ENCODE measurements at places on chromosomes 5 and 9.
A peak's percentile ranks its signal among the peaks of the same experiment; 100 is the strongest.

DNA sequence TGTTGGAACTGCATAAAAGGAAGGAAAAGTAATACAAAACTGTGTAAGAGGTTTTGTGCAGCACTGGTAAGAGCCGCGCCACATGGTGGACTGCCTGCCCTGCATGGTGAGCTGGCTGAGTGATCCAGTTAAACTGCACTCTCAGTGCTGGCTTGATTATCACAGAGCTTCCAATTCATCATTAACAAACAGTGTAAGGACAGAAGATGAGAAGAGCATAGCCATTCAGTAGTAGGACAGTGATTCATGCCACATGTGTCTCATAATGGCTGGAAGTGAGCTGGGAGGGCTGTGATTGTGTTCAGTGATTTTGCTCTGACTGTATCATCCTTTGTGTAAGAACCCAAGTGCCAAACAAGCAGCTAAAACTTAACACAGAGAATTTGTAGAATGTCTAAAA lies 14.1 kb downstream of the ASPN start:
- no peak for DNase-seq

- no peak for DNase-seq
These were observed 225.9 kb upstream of the PCSK5 start for GRCh38 chr9:75664597-75664996.

- DNase-seq, result no peak
These were observed 19.0 kb downstream of the UNC13B start for GRCh38 chr9:35180801-35181200.

DNA sequence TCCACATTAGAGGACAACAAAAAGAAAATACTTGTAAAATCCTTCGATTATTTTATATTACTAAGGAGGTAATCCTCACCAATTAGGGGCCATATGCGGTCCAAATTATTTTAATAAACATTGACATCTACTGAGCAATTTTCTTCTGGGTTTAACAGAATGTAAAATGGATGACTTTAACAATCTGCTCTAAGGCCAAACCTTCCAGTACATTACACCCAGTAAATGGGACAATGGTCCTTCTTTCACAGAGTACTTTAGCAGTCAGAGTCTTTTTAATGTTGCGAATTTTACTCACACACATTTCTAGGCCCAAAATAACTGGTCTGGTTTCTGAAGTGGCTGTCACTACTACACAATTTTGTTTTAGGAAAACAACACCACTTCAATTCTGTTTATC lies 106.9 kb downstream of the TTC39B start:
- no peak for DNase-seq

- DNase-seq, result no peak
These were observed 85.3 kb upstream of the CTSV start for GRCh38 chr9:97124256-97124655.

DNA sequence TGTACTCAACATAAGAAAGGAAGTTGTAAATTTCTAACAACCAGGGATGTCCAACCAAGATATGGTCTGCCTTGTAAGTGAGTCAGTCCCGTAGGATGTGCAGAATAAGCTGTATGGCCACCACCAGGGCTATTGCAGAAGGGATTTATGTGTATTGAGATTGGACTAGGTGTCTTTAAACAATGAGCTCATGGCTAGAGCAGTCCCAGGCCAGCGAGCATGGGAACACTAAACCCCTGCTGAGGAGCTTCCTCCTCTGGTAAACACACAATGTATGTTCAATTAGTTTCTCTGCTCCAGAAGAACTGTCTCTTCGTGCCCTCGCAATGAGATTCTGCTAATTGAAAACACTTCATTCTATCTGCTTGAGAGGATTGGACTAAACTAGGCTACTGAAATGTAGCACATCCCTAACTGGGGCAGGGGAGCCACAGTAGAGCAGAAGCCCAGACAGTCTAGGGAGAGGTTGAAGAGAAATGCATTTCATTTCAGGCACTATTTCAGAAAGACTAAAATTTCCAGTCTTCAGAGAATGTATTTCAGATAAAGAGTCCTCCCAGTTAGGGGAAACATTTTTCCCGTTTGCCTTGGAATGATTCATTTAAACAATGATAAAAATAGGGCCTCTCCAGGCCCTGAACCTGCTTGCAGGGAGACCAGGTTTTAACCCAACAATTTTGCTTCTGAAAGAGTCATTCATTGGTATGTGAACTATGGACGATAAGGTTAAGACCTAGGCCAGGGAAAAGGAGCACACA lies 154.7 kb downstream of the FAM114A2 start:
- DNase-seq, result no peak

DNA sequence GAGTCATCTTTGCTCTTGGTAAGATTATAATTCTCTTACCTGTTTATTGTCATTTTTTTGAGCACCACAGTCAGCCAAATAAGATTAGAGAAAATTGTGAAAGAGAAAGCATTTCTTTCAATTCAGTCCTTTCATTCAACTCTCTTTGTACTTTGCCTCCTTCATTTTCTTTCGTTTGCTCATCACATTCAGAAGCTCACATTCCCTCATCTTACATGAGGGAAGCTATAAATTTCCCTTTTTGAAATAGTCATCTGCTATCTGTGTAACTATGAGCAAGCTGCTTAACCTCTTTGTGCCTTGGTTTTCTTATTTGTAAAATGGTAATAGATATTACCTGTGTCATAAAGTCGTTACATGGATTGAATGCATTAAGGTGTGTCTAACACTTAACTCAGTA lies 41.4 kb downstream of the PAM start:
- no peak for DNase-seq

GRCh38 chr5:1506242-1507013 lies 17.3 kb downstream of the LPCAT1 start:
- no peak for DNase-seq

- DNase-seq, result no peak
These were observed 15.8 kb upstream of the ABO start for GRCh38 chr9:133290751-133291302.

DNA sequence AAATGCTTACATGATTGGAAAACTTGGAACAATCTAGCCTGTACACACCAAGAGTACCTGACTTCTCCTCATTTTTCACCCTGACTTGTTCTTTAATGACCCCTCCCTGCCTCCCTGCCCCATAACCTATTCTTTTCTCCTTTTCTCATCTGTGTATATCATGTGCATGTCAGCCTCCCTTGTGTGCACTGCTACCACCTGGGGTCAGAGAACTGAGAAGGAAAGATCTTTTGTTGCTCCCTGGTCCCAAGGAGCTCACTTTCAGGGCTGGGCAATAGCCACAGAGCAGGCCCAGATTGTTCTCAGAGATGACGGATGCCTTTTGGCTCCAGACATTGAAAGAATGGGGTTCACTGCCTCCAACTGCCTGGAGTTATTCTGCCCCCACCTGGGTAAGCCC lies 5.1 kb downstream of the MAP1B start:
- no peak for DNase-seq

GRCh38 chr5:88555674-88556073 lies 287.0 kb upstream of the TMEM161B start:
- DNase-seq, result no peak

- DNase-seq, result no peak
These were observed 6.8 kb downstream of the TRIM7 start for GRCh38 chr5:181198106-181198685.

GRCh38 chr5:14142202-14142826 lies 828 bp upstream of the TRIO start:
- DNase-seq, result no peak

GRCh38 chr5:172958331-172959046 lies 735 bp upstream of the RPL26L1 start:
- DNase-seq, result peak; percentile 60

DNA sequence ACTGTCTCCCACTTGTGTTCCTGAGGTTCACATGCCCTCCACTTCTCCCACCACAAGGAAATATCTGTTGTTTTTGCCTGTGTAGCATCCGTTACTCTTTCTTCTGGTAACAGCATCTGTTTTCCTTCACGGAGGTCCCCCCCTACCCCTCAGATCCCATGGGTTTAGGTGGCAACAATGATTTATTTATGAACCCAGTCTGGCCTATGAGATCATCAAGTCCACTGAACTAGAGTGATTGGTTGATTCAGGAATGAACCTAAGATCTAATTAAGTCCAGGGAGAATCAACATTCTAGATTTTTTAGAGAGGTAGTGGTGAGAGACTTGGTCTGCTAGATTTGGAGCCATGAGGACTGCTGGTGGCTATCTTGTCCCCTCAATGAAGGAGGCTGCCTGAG lies 166.8 kb downstream of the NR3C1 start:
- no peak for DNase-seq

- DNase-seq, result no peak
These were observed 478.5 kb upstream of the SMARCA2 start for GRCh38 chr9:1536522-1537170.

DNA sequence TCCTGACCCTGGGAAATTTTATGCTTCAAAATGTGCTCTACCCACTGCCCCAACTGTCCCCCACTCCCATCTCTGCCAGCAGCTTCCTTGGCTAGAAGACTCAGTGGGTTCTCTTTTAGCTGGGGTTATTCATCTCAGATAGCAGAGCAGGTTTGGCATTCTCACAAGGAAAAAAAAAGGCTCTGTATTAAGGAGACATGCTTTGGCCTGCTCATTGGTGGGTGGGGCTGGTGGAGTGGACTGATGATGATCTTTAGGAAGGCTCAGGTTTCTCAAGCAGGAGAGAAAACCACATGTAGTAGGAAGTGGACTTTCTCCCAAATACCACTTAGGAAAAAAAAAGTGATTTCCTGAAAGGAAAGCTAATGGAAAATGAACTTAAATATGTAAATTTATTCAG lies 279.2 kb upstream of the ZNF462 start:
- DNase-seq, result no peak

GRCh38 chr9:128619779-128620178 lies 36.9 kb downstream of the DYNC2I2 start:
- DNase-seq, result no peak

DNA sequence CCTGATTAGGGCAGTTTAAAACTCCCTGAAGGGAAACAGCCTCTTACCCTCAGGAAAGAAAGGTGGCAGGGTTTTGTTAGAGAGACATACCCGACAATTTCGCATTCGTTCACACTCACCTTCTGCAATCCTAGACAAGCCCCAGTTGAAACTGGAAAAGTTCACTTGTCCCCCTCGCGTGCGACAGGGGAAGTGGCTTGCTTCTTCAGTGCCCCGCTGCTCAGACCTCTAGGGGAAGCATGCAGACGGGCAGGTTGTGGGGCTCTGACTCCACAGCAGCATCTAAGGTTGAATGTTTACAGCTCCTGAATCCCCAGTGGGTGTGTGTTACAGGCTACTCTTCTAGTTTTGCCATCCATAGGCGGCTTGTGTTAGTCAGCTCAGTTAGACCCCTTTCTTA lies 575.7 kb upstream of the ACO1 start:
- no peak for DNase-seq

GRCh38 chr9:133576031-133576874 lies 32.9 kb downstream of the FAM163B start:
- no peak for DNase-seq

GRCh38 chr5:146232223-146232622 lies 28.8 kb downstream of the RBM27 start:
- DNase-seq, result no peak

GRCh38 chr5:168578006-168578405 lies 1.2 kb downstream of the PANK3 start:
- no peak for DNase-seq

GRCh38 chr5:20559845-20560244 lies 571.8 kb upstream of the CDH18 start:
- DNase-seq, result no peak

GRCh38 chr9:92723299-92723625 lies 41.4 kb downstream of the BICD2 start:
- DNase-seq, result no peak

- DNase-seq, result no peak
These were observed 352.1 kb downstream of the GADD45G start for GRCh38 chr9:89956907-89957306.

DNA sequence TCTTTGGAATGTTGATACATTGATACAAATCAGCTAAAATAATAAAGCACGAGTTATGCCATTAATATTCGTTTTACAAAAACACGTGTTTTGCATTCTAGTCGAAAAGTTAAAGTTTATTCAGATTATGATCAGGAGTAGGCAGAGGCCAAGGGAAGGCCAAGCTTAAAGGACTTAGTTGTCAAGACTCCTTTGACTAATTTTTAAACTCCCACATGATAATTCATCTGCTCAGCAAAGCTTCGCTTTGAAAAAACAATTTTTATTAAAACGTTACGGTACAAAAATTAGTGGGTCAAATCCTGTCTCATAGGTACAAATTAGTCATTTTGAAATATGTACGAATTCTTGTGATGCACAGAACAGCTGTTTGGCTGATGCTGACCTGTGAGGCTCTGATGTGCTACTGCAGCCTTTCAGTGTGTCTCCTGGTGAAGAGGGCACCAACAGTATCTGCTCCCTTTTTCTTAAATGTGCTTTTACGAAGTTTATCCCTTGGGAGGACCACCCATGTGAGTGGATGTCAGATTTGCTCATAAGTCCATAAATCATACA lies 23.0 kb upstream of the NR3C1 start:
- no peak for DNase-seq

All from stimulated activated CD4-positive, alpha-beta T cell treated with anti-CD3 and anti-CD28 coated beads, Interleukin-1b, Interleukin-23, amount 100 ng/mL, for 4 hours (primary cell).